ENCODE measurements at places on chromosomes 3 and 15.

GRCh38 chr3:112776000-112776399, 70.7 kb downstream of the CD200R1L start:
- no peak for DNase-seq

- no peak for DNase-seq
Observed at GRCh38 chr3:27125821-27126501, 243.2 kb downstream of the NEK10 start.

GRCh38 chr15:65100442-65100841, 14.6 kb downstream of the UBAP1L start:
- DNase-seq = no peak

DNA sequence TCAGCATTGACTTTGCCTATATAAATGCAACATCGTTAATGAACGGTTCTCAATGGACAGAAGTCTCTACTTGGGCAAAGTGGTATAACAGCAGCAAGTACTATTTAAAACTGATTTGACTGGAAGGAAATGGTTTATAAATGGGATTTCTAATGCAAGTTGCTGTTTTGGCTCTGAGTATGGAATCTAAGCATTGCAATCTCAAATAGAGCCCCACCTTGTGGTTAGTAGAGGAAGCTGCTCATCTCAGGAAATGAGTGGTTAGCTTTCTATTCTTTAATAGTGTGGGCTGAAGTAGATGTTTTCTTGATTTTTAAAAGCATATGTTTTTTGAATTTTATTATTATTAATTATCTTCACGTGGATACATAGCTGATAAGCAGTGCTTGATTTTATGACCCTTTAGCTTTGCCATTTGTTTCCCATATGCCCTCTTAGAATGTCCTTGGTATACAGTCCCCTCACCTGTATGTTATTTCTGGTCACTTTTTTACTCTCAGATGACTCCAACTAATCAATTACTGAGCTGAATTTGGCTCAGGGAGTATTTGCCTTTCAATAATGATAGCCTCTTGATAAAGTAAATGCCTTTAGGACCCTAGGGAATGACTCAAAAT, 67.1 kb downstream of the OXSM start:
- DNase-seq = peak; percentile 27

DNA sequence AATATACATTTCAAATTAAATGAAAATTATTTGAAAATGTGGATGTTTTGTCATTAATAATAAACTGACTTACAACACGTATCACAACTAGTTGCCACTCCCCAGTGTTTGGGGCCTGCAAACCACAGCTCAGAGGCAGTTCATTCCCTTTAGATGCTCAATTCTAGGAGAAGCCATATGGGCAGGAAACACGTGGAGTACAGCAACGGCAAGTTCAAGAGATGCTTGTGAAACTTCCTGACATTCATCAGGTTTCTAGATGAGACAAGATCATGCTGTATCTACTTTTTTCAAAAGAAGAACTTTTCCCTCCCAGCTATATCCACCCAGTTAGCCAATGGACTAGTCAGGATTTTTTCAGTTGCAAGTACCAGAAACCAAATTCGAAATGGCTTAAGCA, 17.6 kb upstream of the PLA2G4D start:
- DNase-seq = no peak

- no peak for DNase-seq
Observed at GRCh38 chr3:133283958-133284807, 115.7 kb upstream of the BFSP2 start.

GRCh38 chr3:59660376-59660775, 610.6 kb upstream of the CFAP20DC start:
- no peak for DNase-seq

GRCh38 chr15:37217567-37217966, 117.2 kb upstream of the MEIS2 start:
- no peak for DNase-seq

DNA sequence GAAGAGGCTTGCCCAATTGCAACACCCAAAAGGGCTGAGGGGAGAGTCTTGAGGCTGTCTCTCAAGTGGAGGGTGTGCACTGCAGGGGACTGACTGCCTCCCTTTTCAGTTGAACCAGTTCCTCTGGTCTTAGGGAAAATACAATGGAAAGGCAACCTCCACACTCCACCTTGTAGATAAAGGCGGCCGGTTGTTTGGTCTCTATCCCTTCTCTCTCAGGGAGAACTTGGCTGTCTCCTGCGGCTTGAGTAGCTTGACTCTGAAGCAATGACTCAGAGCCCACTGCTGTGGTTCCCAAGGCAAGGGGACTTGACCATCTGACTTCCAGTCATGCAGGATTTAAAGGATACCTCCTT, 143.2 kb upstream of the UMPS start:
- no peak for DNase-seq

- no peak for DNase-seq
Observed at GRCh38 chr15:88779944-88780343, 23.3 kb upstream of the ACAN start.

DNA sequence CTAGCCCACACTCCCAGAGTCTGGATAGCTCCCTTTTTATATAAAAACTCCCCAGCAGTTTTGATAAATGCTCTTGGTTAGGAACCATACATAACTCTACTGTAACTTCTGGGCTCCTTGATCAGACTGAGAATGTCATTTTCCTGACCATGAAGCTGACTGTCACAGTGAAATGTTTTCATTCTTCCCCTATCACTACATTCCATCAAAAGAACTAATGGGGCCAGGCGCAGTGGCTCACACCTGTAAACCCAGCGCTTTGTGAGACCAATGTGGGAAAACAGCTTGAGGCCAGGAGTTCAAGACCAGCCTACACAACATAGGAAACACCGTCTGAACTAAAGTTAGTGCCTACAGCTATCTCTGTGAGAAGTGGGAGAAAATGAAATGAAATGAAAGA, 72.8 kb upstream of the MYO5C start:
- no peak for DNase-seq

GRCh38 chr3:100084100-100084806, 30.0 kb downstream of the FILIP1L start:
- DNase-seq = no peak

DNA sequence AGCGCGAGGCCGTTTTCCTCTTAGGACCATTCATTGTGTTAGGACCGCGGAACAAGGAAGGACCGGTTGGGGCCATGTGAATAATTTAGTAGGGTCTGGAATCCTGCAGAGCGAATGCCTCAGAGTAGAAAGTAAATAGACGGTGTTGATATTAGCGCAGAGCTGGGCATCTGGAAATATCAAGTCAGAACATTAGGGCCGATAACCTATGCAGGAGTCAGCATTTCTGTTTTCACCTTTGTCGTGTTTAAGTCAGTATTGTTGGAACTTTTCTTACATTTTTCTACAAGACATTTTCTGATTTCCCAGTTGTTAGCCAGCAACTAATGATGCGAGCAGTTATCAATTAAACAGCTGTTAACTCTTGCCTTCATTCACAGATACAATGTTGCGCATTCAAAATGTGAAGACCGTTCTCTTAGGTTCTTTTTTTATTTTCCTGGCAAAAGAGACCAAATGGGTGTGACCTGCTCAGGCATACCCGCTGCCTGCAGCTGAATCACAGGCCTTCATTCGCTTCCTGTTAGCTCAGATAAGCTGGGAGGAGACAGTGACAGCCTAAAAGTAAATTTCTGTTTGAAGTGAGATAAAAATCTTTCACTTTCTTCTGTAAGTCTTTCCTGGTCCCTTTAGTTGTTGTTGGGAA, 966 bp upstream of the PKM start:
- DNase-seq = peak; percentile 94

- DNase-seq = no peak
Observed at GRCh38 chr3:187550446-187550845, 119.7 kb downstream of the SST start.

- DNase-seq = no peak
Observed at GRCh38 chr15:101376615-101377395, 81.8 kb upstream of the SNRPA1 start.

DNA sequence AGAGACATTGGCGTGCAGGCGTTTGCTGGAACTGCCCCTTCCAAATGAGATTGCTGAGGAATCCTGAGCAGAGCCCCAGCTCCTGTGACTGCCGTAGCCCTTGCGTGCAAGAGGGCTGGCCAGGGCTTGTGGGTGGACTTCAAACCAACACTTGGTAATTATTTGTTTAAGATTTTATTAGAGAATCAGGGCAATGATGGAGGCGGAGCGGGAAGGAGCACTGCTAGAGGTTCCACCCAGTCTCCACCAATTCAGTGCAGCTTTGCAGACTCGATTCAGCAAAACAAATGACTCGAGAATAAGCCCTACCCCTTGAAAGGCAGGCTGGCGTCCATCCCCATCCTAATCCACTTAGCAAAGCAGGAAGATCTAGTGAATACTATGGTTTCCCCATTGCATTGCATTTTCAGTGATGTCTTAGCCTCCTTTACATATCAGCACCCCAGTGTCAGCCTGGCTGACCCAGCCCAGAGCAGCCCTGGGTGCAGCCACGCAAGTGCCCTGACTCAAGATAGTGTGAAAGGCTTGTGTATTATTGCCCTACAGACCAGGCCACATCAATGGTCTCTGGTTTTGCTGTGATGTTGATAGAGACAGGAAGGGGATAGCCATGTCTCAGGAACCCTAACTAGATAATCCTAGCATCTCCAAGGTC, 26.0 kb downstream of the GLDN start:
- DNase-seq = no peak

DNA sequence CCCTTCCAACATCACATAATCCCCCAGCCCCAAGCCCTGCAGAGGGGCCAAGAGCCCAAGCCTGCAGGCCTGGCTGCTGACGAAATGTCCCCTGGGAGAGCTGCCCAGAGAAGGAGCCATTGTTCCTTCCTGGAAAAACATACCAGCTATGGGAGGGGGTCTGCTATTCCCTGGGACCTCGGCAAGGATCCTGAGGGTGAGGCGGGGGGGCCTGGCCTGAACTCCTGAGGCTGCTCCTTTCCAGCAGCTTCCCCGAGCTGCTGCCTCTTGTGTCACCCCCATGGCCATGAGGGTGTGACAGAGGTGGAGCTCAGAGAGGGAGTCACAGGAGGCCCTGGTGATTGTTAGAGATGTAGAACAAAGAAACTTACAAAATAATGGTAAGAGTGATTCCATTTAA, 12.9 kb downstream of the LOXL1 start:
- DNase-seq = no peak

DNA sequence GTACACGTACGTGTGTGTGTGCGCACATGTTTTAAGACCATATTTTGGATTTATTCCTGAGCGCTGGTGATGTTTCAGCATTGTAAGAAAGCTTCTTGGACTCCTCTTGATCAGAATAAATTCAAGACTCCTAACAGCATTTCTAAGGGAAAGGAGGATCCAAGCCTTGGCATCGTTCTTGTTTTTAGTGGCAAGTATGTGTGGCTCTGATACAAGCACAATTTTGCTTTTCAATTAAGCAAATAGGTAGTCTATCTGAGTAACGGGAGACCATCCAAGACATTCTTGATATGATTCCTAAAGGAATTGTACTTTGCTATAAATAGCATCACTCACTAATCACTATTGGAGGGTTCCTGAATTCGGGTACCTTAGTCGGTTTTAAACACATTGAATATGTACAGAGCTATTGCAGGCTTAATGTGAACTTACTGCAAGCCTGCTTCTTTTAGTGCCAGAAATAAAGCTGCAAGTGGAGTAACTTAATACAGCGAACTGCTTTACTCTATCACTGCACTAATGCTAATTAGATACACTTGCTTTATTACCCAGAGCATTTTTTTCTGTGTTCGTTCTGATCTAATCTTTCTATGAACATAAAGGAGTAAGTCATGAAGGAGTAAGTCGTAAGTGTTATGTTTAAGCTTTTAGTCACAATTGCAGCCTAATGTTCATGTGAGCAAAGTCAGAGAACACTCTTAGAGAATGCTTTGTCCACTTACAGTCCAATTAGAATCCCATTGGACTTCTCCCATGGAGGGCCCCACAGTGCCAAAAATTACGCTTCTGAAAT, 186.3 kb downstream of the MCTP2 start:
- no peak for DNase-seq

- DNase-seq = no peak
Observed at GRCh38 chr15:29674661-29675533, 147.4 kb downstream of the TJP1 start.
